Natural killer cell treated with Interleukin-12 subunit alpha and Interleukin-12 subunit beta and Interleukin-15 and Interleukin-18, amount 100 ng/mL, for 72 hours (primary cell): ENCODE measurements at places on chromosomes 2 and 18. TPM values are rescaled to one million over a fixed set of nuclear protein-coding genes. Genes with fewer than 3 reads are reported as not detected.

DNA sequence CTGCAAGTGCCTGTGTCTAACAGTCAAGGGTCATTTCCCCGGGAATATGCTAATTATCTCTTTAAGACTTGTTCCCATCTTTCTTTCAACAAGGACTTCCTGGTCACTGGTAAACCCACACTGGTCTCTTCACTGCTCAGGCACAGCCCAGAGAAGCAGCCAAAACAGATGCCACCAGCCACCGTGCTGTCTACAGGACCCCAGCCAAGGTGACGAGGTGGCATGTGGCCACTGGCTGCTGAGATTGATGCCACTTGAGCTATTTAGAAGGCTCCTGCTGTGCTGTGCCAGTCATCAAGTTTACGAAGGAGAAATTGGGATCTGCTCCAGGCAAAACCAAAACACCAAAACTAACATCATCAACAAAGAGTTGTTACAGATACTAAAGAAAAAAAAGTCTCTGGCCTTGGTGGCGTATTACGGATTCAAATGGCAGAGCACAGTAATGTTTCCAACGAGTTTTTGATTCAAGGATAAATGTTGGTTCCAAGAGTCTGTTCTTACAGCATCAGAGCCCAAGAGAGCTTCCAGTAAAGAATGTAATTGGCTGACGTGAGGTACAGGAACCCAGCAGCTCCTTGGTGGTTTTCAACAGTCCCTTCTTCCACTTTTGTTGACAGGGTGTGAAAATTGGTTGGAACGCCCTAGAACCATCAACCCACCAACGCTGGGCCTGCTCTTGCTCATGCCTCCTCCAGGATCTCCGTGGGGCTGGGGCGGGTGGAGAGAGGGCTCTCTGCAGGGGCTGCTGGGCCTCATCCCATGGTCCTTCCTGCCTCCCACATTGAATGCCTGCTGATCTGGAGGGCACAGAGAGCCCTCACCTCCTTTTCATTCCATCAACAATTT, 63.7 kb upstream of the ZCCHC2 start:
- DNase-seq, result no peak
- H3K36me3 ChIP-seq, result no peaks in the 10 kb centered on the region
- H3K4me1 ChIP-seq, result peaks cover 2% of the 10 kb centered on the region
- H3K27me3 ChIP-seq, result no peaks in the 10 kb centered on the region

SLC4A5 gene
- total RNA-seq, result 3.2 TPM

RPRM gene
- total RNA-seq, result not detected

DNA sequence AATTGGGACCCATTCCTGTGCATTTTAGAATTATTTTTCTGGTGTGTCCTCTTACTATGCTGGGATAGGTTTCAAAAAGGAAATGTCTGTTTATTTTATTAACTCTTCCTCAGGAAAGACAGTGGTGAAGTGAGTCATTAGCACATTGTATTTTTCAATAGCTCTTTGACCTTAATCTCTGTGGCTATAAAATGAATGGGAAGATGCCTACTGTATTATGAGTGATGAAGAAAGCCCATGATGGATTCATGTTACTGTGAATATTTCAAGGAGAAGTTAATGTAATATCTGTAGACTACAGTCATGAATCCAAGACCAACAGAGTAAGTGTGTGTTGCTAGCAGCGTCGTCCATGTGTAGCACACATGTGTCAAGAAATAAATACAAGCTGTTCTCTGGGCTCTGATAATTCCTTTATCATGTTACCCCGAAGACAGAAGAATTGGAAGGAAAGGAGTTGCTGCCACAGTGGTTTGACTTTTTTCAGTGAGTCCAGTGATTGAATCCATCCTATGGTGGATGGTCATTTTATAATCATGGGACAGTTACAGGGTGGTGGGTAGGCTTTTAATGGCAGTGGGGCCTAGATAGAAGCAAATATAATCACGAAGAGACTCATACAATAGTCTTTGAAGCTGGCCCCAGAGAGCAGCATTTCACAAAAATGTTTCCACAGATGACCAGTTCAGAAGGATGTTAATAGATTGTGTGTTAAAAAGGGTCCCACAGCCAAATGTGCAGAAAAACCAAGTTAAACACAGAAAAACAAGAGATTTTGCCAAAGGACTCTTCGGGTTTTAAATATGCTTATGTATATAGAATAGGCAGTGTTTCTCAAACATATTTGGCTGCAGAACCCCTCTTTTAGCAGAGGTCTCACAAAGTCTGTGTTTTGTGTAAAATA, 239.7 kb upstream of the RASGRP3 start:
- H3K4me1 ChIP-seq, result no peaks in the 10 kb centered on the region
- no peaks in the 10 kb centered on the region for H3K36me3 ChIP-seq
- DNase-seq, result no peak
- H3K27me3 ChIP-seq, result peaks cover 8% of the 10 kb centered on the region
- H3K4me3 ChIP-seq, result no peak overlapping the region

DNA sequence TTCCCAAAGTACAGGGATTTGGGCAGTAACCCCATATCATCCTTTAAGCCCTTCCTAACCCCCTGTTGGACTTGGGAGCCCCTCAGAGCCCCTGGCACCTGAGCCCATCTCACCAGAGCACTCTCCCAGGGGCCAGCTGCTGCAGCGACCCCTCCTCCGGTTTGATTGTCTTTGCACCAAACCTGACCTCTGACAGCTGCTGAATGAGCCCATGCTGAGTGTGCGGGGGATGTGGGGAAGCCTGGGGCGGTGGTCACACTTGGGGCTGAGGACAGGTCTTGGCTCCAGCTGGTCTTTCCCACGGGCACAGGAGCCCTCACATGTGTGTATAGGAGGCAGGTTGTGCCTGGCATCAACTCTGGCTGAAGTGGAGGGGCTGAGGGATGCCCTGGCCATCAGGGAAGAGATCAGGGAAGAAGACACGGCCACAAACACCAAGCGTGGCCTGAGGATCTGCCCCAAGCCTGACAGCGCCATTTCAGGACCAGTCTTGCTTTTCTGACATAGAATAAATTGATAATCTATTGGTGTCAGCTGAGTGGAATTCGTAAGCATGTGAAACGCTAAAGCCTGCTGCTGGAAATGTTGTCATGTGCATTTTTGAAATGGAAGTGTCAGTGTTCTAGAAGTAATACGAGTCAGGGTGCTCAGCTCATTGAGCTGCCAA, 102.4 kb downstream of the ACKR3 start:
- H3K4me1 ChIP-seq, result no peaks in the 10 kb centered on the region
- H3K4me3 ChIP-seq, result no peak overlapping the region
- H3K27ac ChIP-seq, result no peak overlapping the region
- H3K27me3 ChIP-seq, result peaks cover 35% of the 10 kb centered on the region
